A549 (cell line): ENCODE measurements at places on chromosomes 3 and 15. TPM values are rescaled to one million over a fixed set of nuclear protein-coding genes. Genes with fewer than 3 reads are reported as not detected.

SMCO1 gene
- polyA plus RNA-seq, result not detected in 3 replicates

CCR8 gene
- polyA plus RNA-seq, result not detected in 3 replicates

GRCh38 chr3:194139071-194139813 is 3.3 kb downstream of the HES1 start:
- peak; percentile 69 for DNase-seq

GRCh38 chr15:82613747-82614146 is 33.4 kb downstream of the CPEB1 start:
- no peak for DNase-seq

DNA sequence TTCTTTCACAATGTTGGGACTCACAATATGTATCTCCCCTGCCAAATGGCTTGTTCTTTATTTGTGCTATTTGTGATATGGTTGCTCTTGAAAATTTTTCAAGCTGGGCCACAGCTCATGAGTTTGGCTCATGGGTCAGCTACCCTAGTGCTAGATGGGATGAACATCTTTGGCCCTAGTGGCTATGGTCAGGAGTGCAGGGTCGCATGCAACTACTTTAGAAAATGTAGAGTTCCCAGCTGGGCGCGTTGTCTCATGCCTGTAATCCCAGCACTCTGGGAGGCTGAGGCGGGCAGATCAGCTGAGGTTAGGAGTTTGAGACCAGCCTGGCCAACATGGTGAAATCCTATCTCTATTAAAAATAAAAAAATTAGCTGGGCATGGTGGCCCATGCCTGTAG is 55.8 kb downstream of the POLR2M start:
- DNase-seq, result no peak
